ENCODE measurements at places on chromosomes 5 and 9. TPM values are rescaled to one million over a fixed set of nuclear protein-coding genes. Genes with fewer than 3 reads are reported as not detected.

The CHSY3 gene
- not detected for total RNA-seq

The IARS1 gene
- 356 TPM for total RNA-seq

The SPINK13 gene
- not detected for total RNA-seq

The IRGM gene
- total RNA-seq: 7.6 TPM

The CXXC5 gene
- total RNA-seq: 1.9 TPM

The GMCL2 gene
- total RNA-seq: not detected

Data from activated T-cell treated with anti-CD3 and anti-CD28 coated beads, Interleukin-2, amount 50 U/mL, for 72 hours (primary cell).